Suppressor macrophage (primary cell): ENCODE measurements at places on chromosomes 2 and 18.

DNA sequence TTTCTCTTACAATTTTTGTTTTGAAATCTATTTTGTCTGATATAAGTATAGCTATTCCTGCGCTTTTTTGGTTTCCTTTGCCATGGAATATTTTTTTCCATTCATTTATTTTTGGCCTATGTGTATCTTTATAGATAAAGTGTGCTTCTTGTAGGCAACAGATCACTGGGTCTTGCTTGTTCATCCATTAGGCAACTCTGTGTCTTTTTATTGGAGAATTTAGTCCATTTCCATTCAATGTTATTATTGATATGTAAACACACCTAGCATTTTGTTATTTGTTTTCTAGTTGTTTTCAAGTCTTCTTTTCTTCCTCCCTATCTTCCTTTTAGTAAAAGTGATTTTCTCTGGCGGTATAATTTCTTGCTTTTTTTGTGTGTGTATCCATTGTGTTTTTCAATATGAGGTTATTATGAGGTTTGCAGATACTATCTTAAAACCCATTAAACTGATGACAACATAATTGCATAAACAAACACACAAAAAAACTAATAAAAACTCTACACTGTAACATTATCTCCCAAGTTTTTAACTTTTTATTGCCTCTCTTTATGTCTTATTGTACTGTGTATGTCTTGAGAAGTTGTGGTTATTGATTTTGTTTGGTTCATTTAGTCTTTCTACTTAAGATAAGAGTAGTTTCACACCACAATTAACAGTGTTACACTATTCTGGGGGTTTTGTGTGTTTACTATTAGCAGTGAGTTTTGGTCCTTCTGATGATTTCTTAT lies 71.6 kb downstream of the ANKRD62 start:
- no peak for DNase-seq

- DNase-seq, result no peak
Observed at GRCh38 chr2:211986313-211986712, 552.3 kb downstream of the ERBB4 start.

DNA sequence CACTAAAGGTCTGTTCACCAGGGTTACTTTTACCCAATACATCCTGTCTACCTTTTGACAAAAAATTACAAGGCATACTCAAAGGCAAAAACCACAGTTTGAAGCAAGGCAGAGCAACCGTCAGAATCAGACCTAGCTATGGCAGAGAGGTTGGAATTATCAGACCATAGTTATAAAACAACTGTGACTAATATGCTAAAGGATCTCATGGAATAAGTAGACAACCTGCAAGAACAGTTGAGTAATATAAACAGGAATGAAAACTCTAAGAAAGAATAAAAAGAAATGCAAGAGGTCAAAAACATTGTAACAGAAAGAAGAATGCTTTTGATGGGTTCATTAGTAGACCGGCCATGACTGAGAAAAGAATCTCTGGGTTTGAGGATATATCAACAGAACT lies 318.8 kb upstream of the KCNH7 start:
- no peak for DNase-seq

DNA sequence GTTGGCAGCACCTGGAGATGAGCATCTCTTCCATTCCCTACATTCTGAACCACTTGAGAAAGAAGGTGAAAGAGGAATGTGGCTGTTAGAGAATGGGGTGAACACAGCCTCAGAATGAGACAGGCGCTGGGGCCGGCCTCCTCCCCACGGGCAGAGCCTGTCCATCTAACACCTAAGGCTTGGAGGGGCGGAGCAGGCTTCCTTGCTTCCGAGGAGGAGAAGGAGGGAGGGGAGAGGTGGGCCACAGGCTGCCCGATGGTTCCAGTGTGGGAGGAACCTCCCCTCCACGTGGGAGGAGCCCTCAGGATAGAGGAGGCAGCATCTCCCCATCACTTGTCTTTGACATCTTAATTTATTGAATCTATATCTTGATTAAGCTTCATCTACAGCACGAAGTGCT lies 68.6 kb downstream of the CIB4 start:
- no peak for DNase-seq

- DNase-seq, result no peak
Observed at GRCh38 chr2:2183176-2183575, 147.9 kb downstream of the MYT1L start.
